Left kidney (tissue), 8 donors: ENCODE measurements at places on chromosomes 3 and 15. TPM values are rescaled to one million over a fixed set of nuclear protein-coding genes. Genes with fewer than 3 reads are reported as not detected.

The EPM2AIP1 gene
- polyA plus RNA-seq = 69.5 TPM

The FGF7 gene
- 18.8 TPM for polyA plus RNA-seq

The CSPG4 gene
- 6.4 TPM for polyA plus RNA-seq

The MCCC1 gene
- 76.0 TPM for polyA plus RNA-seq

The TGM5 gene
- polyA plus RNA-seq = not detected

The NDN gene
- 70.3 TPM for polyA plus RNA-seq

The LIPC gene
- polyA plus RNA-seq = 15.6 TPM

The MKRN2OS gene
- polyA plus RNA-seq = 2.6 TPM

The CYP1A2 gene
- polyA plus RNA-seq = 0.18 TPM

The IGSF10 gene
- 3.5 TPM for polyA plus RNA-seq

The MRPL47 gene
- 57.8 TPM for polyA plus RNA-seq

The TRPC1 gene
- polyA plus RNA-seq = 14.4 TPM

The SMCO1 gene
- not detected for polyA plus RNA-seq

The BMF gene
- 45.3 TPM for polyA plus RNA-seq

The DAZL gene
- polyA plus RNA-seq = not detected

The RAB8B gene
- polyA plus RNA-seq = 37.1 TPM

The CHAC1 gene
- polyA plus RNA-seq = 2.4 TPM

The IL5RA gene
- polyA plus RNA-seq = 0.73 TPM

The GNB4 gene
- polyA plus RNA-seq = 29.2 TPM

The C3orf49 gene
- polyA plus RNA-seq = 1.00 TPM

The XIRP1 gene
- 0.25 TPM for polyA plus RNA-seq

The ISLR2 gene
- 0.93 TPM for polyA plus RNA-seq

The LINGO1 gene
- 12.8 TPM for polyA plus RNA-seq

The RAB6B gene
- 15.3 TPM for polyA plus RNA-seq

The GNAI2 gene
- polyA plus RNA-seq = 181 TPM

The KLHL25 gene
- polyA plus RNA-seq = 9.4 TPM

The ZNF80 gene
- polyA plus RNA-seq = 0.15 TPM
